ENCODE measurements at places on chromosomes 2 and 18.

DNA sequence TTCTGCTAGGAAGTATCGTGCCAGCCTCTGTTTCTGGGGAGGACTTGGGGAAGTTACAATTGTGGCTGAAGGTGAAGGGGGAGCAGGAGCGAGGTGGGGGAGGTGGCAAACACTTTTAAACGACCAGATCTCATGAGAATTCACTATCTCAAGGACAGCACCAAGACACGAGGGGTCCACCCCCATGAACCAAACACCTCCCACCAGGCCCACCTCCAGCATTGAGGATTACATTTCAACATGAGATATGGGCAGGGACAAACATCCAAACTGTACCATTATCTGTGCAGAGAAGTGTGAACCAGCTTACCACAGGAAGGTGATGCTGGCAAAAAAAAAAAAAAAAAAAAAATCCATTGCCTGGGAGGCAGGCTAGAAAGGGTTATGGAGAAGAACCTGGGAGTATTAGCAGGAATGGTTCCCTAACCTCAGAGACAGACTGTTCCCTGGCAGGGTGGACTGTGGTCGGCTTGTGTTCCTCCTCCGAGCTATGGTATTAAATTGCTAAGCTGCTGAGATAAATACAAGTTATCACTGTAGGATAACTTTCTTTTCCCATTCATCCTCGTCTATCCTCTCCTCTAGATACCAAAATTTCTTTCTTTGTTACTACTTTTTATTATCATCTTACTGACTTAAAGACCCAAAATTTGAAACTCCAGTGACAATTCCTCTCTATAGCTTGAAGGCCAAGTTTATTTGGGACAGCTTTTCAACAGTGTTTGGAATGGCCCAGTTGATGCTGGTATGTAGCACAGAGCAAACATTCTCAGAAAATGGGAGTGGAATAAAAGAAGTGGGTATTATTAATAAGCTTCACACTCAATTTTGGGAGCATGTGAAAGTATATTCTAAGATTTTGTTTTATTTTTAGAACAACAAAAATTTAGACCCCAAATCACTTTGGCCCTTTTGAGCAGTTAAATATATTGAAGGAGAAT, 73.7 kb upstream of the MAP3K20 start:
- DNase-seq = no peak

GRCh38 chr18:64202210-64202836, 53.4 kb upstream of the LINC00305 start:
- no peak for DNase-seq

GRCh38 chr2:114940785-114941458, 498.5 kb downstream of the DPP10 start:
- no peak for DNase-seq

DNA sequence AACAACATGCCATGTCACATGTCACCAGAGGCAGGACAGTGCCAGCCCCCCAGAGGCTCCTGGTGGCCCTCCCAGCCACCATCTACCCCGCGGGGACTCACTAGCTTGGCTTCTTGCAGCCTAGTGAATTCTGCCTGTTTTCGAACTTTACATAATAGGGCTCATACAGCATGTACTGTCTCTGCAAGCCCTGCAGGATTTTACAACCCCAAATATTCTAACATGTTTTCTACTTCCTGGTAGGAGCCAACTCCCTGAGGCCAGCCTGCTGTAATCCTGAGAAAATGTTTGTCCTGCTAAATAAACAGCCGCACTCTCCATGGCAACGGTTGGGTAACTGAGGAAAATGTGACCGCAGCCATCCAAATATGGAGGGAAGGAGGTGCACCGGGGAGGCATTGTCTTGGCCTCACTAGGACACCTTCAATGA, 2.7 kb downstream of the PER2 start:
- no peak for DNase-seq

DNA sequence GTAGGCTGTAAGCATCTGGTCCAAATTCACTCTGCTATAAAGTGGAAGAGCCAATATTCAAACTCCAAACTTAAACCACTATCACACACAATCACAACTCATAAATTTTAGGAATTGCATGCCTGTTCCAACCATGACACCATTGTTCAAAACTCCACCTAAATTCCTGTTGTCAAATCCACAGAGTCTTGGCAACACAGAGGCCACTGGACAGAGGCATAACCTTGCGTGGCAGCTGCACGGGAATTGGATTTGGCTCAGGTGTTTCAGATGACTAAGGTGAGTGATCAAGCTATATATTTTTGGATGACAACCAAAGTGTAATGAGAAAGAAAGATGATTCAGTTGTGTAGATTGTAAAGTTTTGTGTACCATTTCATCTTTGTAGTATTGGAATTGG, 422.7 kb upstream of the TNP1 start:
- no peak for DNase-seq

DNA sequence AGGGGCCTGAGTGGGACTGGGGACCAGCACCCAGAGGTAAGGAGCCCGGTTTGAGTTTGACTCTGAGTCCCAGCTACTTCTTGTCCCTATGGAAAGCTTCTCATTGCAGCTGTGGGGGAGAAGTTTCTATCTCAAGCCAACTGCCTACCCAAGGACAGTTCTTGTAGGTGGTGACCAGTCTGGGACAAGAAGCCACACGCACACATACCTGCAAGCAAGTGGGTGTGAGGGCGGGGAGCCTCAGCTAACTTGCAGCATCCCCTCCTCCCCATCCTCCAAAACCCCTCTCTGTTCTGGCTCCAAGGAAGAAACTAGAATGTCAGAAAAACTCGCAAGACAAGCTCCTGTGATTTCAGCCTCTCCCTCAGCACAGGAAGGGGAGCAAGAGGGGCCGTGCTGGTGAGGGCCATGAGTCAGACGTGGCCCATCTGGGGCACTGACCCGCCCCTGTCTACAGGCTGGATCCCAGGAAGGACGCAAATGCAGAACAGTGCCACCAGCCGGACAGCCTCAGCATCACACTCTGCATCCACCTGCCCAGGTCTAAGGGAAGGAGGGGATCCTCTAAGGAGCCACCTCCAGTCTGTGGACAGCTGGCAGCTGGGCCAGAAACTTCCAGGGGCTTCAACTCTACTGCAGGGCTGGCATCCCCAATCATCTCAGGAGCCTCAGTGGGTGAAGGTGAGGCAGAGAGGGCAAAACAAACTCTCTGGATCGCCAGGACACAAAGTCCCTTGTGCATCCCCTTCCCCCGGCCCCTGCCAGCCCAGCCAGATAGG, 103.4 kb downstream of the TNS1 start:
- DNase-seq = peak; percentile 27

DNA sequence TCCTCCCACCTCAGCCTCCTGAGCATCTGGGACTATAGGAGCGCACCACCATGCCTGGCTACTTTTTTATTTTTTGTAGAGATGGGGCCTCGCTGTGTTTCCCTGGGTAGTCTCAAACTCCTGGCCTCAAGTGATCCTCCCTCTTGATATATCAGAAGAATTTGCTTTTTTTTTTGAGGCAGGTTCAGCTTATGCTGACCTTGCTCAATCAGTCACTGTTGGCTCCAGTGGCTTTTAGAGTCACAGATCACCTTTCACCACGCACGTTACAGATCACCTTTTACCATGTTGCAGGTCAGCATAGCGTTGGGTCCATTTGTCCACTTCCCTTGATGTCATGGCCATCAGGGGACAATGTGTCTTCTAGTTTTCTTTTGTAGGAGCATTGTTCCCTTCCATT, 36.1 kb downstream of the DCAF17 start:
- DNase-seq = no peak

GRCh38 chr2:189698020-189698887, 23.8 kb downstream of the ANKAR start:
- DNase-seq = peak; percentile 41

DNA sequence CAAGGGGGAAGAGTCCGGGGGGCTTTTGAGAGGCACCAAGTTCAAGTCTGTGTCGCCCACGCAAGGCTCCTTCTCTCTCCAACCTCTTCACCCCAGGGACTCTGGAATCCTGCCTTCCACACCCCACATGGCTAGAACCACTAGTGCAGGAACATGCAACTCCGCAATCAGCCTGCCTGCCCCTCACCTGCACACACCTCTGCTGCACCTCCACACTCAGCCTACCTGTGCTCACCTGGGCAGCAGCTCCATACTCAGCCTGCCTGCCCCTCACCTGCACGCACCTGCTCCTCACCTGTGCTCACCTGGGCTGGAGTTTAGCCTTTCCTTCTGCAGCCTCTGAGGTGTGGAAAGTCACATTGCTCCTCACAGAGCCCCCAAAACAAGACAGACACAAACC, 277.4 kb downstream of the NDUFA10 start:
- DNase-seq = no peak

DNA sequence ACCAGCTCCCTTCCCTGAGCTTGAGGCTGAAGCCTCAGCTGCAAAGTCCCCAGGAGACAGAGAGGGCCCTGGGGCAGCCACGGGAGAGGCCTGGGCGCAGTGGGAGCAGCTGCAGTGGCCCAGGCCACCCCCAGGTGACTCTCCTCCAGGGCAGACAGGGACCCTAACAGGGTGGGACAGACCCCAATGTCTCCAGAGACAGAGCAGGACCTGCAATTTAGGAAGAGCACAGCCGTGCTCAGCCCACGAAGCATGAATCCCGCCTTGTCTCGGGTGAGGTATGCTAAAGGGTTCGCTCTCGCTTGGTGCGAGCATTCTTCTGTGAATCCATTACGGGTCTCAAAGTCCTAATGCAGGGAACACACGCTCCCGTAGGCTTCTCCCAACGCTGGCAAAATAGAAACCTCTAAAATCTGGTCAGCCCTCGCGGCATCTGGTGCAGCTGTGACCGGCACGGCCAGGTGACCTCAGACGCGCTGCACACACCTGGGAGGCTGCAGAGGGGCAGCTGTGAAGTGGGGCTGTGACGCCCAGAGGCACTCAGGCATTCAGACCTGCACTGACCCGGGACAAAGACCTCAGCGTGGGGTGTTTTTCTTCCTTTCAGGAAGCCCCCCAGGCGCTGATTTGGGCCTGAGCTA, 12.6 kb downstream of the MBP start:
- no peak for DNase-seq

GRCh38 chr2:238397356-238397755, 29.4 kb upstream of the ASB1 start:
- no peak for DNase-seq

- no peak for DNase-seq
Observed at GRCh38 chr2:147553775-147554271, 291.0 kb upstream of the ACVR2A start.

- DNase-seq = no peak
Observed at GRCh38 chr18:58993260-58993659, 128.6 kb downstream of the ZNF532 start.

- DNase-seq = no peak
Observed at GRCh38 chr18:63259567-63260379, 59.8 kb downstream of the BCL2 start.

- DNase-seq = no peak
Observed at GRCh38 chr2:160646684-160647444, 153.3 kb upstream of the RBMS1 start.

DNA sequence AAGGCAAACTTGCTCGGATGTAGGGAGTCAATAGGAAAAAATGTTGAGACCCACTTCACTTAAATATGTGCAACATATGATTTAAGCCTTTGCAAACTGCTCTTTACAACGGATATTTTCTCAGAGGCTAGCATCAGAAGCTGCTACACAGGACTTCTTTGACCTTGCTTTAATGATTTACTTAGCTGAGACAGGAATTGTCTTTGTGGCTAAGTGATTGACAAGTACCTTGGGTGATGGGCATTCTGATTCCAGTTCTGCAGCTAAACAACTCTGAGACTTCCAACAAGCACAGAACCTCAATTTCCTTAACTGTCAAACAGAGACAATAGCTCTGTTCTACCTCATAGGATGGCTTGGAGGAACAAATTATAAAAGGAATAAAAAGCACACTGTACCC, 150.2 kb downstream of the NCKAP5 start:
- no peak for DNase-seq

GRCh38 chr2:174965992-174966744, 39.0 kb downstream of the CHN1 start:
- no peak for DNase-seq

DNA sequence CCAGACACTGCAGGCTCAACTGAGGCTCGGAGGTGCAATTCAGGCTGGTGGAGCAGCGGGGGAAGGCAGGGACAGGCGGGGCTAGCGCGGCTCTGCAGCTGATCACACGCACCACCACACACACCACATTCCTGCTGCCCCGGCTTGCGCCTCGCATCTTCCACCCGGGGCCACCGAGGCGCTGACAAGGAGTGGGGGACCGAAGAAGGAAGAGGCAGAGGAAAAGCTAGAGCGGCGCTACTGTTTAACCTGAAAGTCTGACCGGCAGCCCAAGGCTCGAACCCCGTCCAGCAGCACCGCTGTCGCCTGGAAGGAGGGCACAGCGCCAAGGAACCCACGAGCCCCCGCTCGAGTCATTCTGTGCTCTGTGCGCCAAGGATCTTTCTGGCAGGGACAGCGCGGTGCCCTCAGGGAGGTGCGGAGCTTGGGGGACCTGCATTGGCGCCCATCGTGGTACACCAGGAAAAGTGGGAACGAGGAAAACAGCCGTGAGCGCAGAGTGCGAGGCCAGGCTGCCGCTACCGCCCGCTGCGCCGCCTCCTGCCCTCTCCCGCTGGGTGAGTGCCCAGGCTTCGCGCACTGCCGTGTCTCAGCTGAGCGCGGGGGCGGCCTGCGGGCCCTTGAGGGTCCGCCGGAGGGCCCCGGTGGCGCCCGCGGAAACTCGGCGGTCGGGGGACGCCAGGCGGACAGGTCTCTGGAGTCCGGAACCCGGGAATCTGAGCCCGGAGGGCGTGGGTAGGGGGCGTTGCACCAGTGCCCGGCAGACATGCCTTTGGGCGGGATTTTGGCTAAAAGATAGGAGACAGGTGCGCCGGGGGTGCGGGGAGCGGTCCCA, 860 bp upstream of the KCNJ3 start:
- no peak for DNase-seq

GRCh38 chr18:57727952-57728807, 74.9 kb downstream of the ATP8B1 start:
- DNase-seq = no peak

- DNase-seq = no peak
Observed at GRCh38 chr2:188404341-188405004, 112.8 kb downstream of the GULP1 start.

- no peak for DNase-seq
Observed at GRCh38 chr18:43596105-43596712, 318.9 kb upstream of the SYT4 start.

All from HCT116 (cell line).